ENCODE measurements at places on chromosomes 16 and 17.

- DNase-seq = peak; percentile 79
These were observed 15.5 kb downstream of the VPS35 start for GRCh38 chr16:46673320-46674013.

- no peak for DNase-seq
These were observed 299.8 kb downstream of the SEC14L1 start for GRCh38 chr17:77440560-77440981.

GRCh38 chr17:21545064-21545463 is 147.3 kb upstream of the KCNJ18 start:
- DNase-seq = no peak

DNA sequence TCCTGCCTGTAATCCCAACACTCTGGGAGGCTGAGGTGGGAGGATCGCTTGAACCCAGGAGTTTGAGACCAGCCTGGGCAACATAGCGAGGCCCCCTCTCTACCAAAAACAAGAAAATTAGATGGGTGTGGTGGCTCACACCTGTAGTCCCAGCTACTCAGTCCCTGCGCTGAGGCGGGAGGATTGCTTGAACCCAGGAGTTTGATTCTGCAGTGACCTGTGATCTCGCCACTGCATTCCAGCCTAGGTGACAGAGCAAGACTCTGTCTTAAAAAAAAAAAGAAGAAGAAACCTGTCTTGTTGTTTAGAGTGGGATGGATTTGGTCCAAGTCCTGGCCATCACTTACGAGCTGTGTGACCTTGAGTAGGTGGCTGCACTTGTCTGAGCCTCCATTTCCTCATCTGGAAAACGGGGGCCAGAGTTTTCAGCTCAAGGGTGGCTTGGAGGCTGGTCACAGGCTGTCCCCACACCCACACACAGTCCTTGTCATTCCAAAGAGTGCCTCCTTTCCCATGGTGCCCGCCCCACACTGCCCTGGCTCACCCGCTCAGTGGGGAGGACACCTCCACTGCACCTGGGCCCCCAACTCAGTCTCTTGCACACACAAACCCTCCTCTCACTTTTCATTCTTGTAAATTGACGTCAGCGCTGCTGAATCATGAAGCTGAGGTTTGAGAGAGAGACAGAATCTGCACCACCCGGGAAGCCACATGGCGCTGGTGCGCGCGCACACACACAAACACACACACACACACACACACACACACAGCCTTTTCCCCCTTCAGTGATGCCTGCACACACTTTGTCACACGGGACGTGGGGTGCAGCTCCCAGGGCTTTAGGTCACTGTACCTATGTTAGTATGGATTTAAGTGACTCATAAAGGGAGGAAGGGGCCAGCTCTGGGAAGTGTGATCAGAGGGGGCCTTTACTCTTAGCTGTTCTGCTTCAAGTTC is 4.2 kb downstream of the SOCS1 start:
- no peak for DNase-seq

- DNase-seq = no peak
These were observed 31.4 kb downstream of the ANKRD40 start for GRCh38 chr17:50676065-50676975.

DNA sequence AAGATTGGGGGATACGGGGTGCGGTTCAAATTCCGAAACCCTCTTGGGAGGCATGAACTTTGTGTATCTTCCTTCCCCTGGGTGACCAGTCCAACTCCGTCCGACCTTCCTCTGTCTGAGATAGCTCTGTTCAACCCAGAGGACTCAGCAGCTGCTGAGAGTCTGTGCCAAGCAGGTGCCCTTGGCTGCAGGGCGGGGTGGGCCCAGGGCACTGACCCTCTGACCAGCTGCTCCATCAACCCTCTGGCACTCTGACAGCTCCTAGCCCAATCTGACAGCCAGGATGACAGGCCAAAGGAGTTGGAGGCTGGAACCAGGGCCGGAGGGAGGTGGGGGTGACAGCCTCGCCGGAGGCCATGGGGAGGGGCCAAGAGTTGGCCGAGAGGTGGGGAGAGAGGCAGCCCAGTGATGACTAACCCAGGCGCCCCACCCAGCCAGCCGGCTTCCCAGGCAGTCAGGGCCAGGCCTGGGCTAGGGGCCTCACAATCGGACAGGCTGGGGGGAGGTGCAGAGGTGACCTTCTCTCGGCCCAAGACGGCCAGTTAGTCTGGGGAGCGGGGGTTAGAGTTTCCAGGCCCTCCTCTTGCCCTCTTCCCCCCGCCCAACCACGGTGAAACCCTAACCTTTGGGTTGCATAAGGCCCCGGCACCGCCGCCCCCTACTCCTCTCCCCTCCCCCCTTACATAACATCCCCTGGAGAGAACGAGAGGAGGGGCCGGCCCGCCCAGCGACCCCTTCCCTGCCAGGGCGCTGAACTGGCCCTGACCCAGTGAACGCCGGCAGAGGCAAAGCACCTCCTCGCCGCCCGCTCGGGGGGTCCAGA is 5.0 kb upstream of the TLCD2 start:
- peak; percentile 89 for DNase-seq

DNA sequence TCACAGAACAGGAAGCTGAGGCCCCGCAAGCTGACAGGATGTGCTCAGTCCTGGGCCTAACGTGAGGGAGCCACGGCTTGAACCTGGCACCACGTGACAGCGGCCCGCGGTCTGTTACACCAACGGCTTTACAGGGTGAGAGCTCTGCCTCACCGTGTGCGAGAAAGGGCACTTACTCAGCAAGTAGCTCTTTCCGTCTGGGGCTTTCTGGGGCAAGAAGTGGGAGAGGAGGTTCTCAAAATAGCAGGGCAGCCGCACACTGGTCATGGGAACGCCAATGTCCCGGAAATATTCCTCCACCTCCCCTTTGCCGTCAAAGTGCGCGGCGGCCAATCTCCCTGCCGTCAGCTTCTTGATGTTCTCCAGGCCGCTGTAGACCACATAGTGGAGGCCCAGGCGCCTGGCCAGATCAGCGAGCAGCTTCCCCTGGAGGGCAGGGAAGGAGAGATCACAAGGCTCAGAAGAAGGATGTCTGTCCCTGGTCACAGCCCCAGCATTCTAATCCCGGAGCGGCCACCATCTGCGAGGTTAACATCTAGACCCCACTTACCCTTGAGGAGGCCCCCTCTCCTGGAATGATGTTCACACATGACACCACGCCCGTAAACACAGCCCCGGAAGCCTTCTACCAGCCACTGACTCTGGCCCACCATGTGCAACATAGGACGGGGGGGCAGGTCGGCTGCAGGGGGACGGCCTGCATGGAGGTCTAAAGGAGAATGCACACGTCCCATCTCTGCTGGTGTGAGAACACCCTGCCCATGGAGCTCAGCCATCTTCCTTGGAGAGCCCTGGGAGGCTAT is 8.2 kb downstream of the NMRAL1 start:
- no peak for DNase-seq

DNA sequence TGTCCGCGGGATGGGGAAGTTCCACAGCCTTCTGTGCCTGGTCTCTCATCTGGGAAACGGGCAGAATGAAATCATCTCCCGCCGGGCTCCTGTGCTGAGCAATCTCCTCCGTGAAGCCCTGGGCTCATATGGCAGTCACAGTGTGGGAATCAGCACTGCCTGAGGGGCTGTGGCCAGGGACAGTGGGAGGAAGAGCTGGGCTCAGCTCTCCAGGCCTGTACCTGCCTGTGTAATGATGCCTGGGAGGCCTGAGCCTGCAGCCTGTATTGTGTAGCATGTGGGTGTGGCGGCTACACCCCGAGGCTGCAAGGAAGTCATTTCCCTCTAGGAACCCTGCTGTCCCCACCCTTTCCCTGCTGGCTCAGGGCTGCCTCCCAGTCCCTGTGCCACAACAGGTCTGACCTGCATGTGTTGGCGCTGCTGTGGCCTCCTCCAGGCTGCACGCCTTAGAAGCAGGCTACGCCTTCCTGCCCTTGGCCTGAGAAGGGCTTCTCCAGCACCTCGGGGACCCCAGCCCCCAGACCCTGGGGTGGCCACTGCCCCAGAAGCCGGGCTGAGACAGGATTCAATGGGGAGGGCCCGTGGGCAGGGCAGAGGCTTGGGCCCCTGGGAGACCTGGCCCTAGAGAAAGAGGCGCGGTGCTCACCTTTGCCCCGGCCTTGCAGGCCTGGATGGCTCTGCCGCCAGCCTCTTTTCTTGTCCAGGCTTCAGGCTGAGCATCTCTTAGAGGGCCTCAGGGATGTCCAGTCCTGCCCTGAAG is 2.1 kb downstream of the ITGB4 start:
- no peak for DNase-seq

GRCh38 chr16:56841659-56842058 is 23.3 kb upstream of the SLC12A3 start:
- no peak for DNase-seq

DNA sequence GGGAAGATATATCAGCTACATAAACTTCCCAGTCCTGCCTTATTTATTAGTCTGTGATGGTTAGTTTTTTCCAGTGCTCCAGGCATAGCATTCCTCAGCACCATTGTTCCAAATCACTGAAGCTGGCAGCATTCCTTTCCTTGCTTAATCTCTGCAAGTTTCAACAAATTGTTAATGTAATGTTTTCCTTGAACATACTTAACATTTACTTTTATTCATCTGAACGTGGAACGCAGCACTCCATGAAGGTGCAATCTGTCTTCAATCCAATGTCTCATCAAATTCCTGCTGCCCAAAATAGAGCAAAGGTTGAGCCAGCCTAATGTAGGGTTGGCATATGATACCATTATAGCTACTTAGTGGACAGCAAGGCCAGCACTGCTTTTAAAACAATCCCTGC is 441.1 kb upstream of the RBFOX1 start:
- no peak for DNase-seq

DNA sequence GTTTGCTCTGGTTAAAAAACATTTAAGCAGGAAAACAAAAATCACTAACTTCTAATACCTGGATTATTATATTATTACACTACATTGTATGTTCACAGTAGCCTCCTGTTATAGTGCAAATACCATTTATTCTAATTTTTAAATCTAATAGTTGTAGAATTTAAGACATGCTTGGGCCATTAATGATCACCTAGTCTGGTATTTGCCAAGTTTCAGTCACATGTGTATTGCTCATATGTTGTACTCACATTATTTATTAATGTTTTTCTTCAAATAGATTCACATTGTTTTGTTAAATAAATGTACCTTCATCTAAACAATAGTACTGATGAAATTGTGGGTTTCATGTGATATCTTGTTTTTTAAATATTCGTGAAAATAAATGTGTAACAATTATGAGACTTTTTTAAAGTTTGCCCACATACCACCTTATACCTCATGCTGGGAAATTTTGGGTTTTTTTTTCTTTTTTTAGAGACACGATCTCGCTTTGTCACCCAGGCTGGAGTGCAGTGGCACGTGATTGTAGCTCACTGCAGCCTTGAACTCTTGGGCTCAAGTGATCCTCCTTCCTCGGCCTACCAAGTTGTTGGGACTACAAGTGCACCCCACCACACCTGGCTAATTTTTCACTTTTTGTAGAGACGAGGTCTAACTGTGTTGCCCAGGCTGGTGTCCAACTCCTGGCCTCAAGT is 5.9 kb downstream of the ZNF771 start:
- no peak for DNase-seq

DNA sequence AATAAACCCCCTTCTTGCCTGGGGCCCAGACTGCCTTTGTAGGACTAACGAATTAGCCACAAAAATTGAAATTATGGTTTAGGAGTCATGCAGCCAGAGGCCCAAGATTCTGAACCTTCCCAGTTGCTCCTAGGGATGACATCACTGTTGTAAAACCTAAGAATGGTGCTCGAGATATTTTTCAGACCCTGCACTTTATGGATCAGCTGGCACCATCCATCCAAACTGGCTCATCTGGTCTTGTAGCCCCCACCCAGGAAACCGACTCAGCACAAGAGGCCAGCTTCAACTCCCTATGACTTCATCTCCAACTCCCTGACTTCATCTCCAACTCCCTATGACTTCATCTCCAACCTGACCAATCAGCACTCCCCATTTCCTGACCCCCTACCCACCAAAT is 10.9 kb upstream of the EVPL start:
- DNase-seq = no peak

GRCh38 chr17:19833914-19834313 is 33.8 kb downstream of the ULK2 start:
- no peak for DNase-seq

DNA sequence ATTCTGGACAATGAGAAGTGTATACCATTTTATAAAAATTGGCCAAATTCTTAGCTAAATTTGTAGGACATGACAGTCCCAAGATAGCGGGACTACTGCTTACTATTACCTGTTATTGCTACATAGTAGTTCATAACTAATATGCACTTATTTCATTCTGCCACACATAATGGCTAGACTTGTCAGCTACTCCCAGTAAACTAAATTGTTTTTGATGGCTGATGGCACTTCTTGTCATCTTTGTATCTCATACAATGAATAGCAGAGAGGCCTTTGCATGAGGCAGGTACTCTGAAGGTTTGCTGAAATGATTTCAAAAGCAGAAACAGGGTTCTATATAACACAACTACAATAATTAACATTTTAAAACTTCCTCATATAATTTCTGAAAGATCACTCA is 44.0 kb downstream of the ITFG1 start:
- no peak for DNase-seq

DNA sequence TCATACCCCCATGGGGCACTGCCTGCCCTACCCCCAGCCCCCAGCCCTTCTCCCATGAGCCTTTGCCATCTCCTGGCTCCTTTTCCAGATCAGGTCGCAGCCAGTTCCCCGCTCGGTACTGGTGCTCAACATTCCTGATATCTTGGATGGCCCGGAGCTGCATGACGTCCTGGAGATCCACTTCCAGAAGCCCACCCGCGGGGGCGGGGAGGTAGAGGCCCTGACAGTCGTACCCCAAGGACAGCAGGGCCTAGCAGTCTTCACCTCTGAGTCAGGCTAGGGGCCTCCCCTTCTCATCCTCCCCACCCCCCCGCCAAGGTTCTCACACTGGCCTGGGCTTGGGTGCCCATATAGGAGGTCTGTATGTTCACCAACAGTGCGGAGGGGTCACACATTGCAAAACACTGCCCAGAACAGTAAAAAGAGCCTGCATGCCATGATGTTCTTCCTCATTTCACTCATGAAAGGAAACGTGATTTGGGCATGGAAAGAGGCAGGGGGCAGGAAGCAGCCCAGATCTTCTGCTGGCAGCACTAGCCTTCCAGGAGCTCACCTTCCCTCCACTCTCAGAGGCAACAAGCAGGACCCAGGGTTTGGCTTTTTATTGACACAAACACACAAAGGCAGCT is 7.5 kb downstream of the IFI35 start:
- peak; percentile 8 for DNase-seq

DNA sequence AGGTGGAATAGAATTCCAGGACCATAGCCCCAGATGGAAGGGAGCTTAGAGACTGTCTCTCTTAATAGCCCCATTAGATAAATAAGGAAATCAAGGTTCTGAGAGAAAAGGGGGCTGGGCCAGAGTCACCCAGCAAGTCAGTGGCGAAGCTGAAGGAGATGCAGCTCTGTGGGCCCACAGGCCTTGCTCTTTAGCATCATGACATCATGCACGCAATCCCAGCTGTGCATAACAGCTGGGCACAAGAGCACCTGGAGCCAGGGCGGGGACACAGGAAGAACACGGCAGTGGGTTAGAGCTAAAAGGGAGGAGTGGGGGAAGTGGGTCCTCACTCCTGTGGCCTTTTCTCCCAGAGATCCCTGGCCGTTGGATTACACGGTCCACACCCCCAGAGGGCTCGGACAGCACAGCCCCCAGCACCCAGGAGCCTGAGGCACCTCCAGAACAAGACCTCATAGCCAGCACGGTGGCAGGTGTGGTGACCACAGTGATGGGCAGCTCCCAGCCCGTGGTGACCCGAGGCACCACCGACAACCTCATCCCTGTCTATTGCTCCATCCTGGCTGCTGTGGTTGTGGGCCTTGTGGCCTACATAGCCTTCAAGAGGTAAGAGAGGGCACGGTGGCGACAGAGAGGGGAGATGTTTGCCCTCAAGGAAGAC is 15.1 kb downstream of the NGFR start:
- no peak for DNase-seq

GRCh38 chr16:57536306-57537193 is at the start of gene CCDC102A:
CCDC102A (minus strand) TSS chr16:57536571; CDS start chr16:57529177, 7,394 bp downstream.
- DNase-seq = peak; percentile 75

Data from AG20443 (cell line).